ENCODE measurements at places on chromosomes 2 and 18. TPM values are rescaled to one million over a fixed set of nuclear protein-coding genes. Genes with fewer than 3 reads are reported as not detected.

DNA sequence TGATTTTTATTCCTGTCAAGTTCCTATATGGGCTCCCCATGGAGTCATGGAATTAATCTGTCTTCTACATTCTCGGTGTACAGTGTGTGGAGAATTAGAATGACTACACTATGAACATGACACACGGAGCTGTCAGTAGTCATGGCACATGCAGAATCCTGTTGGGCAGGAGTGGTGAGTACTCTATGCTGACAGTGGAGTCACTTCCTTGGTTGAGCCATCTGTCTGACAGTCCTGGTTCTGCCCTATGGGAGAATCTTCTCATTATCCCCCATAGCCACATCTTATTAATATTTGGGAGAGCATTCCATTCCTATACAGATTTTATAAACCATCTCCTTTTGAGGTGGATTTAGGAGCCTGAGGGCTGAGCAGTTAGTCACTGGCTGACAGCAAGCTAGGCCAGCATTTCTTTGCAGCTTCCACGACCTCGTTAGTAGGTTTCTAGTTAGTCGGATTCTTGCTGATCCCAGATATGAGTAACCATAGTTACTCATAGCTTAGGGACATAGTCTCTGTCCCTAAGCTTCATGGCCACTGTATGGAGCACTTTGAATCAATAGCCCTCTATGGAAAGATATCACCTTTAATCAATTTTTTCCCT, 90.6 kb downstream of the MDH1 start:
- no peak overlapping the region for H3K27ac ChIP-seq
- peaks cover 2% of the 10 kb centered on the region for H3K27me3 ChIP-seq
- peaks cover 18% of the 10 kb centered on the region for H3K4me1 ChIP-seq
- DNase-seq, result no peak

GRCh38 chr2:31534636-31535035, 46.1 kb downstream of the SRD5A2 start:
- peaks cover 7% of the 10 kb centered on the region for H3K27me3 ChIP-seq
- no peaks in the 10 kb centered on the region for H3K36me3 ChIP-seq
- no peak overlapping the region for H3K4me3 ChIP-seq
- H3K27ac ChIP-seq, result no peak overlapping the region

SIX2 gene
- total RNA-seq, result not detected

DNA sequence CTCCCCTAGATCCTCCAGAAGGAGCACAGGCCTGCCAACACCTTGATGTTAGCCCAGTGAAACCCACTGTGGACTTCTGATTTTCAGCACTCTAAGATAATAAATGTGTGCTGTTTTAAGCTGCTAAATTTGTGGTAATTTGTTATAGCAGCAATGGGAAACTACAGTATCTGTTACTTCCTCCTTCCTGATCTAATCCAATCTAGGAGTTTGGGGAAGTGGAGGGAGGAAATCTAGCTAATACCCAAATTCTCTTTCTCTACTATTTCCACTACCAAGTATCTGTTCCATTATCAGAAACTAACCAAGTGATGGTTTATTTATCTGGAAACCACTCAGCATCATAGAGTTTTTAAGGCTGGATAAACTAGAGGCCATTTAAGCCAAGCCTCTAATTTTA, 64.9 kb downstream of the AFF3 start:
- no peak for DNase-seq
- H3K4me1 ChIP-seq, result no peaks in the 10 kb centered on the region
- no peaks in the 10 kb centered on the region for H3K36me3 ChIP-seq
- no peak overlapping the region for H3K4me3 ChIP-seq

GRCh38 chr2:192536922-192537624, 342.3 kb upstream of the TMEFF2 start:
- H3K4me1 ChIP-seq, result no peaks in the 10 kb centered on the region
- no peak overlapping the region for H3K27ac ChIP-seq
- H3K4me3 ChIP-seq, result no peak overlapping the region
- no peak for DNase-seq

DNA sequence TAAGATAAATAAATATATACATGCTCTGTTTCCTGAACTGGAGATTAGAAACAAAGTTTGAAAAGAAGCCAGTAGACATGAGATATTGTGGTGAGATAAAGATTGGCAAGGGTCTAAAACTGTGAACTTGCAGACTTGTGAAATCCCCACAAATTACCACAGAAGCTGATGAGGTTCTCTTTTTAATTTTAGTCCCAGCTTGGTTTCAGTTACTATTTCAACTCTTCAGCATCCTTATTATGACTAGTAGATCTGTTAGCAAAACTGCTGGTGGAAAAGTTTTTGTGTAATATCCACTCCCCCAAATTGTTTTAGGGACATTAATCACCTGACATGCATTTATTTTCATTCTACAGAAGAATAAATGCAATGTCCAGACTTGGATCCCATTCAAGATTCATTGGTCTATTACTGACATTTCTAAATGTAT, 20.8 kb downstream of the RASGRP3 start:
- H3K36me3 ChIP-seq, result no peaks in the 10 kb centered on the region
- no peak overlapping the region for H3K4me3 ChIP-seq
- no peak overlapping the region for H3K27ac ChIP-seq
- peaks cover 5% of the 10 kb centered on the region for H3K27me3 ChIP-seq
- peaks cover 18% of the 10 kb centered on the region for H3K4me1 ChIP-seq

- peaks cover 37% of the 10 kb centered on the region for H3K27me3 ChIP-seq
- H3K4me3 ChIP-seq, result no peak overlapping the region
- no peak for DNase-seq
These were observed 5.0 kb upstream of the EVA1A start for GRCh38 chr2:75565472-75566462.

DNA sequence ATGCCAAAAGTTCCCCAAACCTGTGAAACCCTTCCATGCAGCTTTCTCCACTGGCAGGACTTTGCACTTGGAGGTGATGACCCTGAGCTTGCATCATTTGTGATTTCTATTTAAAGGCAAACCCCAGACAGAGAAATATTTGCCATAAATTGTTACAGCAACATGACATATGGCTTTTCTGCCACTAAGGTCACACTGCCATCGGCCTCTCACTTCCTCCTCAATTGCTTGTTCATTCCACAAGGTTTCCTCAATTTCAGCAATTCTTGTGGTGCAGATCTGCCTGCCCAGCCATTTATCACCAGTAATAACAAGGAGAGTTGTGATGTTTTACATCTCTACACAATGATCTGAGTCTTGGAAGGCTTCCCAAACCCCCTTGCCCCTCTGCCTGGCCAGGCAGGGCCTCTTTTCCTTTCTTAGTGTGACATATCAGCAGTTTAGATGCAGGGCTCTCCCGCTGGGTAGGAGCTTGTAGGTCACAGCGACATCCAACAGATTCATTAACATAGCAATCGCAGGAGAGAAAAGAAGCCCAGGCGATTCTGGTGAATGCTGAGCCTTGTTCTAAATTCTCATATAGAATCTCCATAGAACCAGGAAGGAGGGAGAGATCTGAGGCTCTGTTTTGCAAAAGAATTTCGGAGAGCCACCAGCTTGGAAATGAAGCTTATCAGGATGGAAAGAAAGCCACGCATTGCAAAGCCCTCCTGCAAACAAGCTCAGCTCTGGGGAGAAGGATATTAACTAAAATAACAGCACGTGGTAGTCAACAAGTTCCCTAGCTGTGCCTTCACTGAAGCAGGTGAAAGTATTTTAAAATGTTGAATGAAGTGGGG, 46.7 kb upstream of the ITGA6 start:
- no peak for DNase-seq
- H3K4me3 ChIP-seq, result no peak overlapping the region
- no peaks in the 10 kb centered on the region for H3K27me3 ChIP-seq
- no peaks in the 10 kb centered on the region for H3K36me3 ChIP-seq

GRCh38 chr2:10541081-10541480, 93.0 kb upstream of the ODC1 start:
- no peak overlapping the region for H3K4me3 ChIP-seq
- no peak overlapping the region for H3K27ac ChIP-seq
- H3K27me3 ChIP-seq, result peaks cover 7% of the 10 kb centered on the region
- no peaks in the 10 kb centered on the region for H3K36me3 ChIP-seq
- DNase-seq, result no peak

- no peak for DNase-seq
- no peaks in the 10 kb centered on the region for H3K4me1 ChIP-seq
- H3K4me3 ChIP-seq, result no peak overlapping the region
- no peaks in the 10 kb centered on the region for H3K36me3 ChIP-seq
These were observed 342.5 kb upstream of the CRIM1 start for GRCh38 chr2:36013064-36013463.

- H3K4me3 ChIP-seq, result no peak overlapping the region
- H3K27me3 ChIP-seq, result peaks cover 3% of the 10 kb centered on the region
- no peak for DNase-seq
- no peak overlapping the region for H3K27ac ChIP-seq
- no peaks in the 10 kb centered on the region for H3K36me3 ChIP-seq
- H3K4me1 ChIP-seq, result no peaks in the 10 kb centered on the region
These were observed 134.1 kb downstream of the SLC8A1 start for GRCh38 chr2:40317761-40318160.

All from activated naive CD4-positive, alpha-beta T cell treated with anti-CD3 and anti-CD28 coated beads for 36 hours (primary cell).